ENCODE measurements at places on chromosomes 7 and 10.

DNA sequence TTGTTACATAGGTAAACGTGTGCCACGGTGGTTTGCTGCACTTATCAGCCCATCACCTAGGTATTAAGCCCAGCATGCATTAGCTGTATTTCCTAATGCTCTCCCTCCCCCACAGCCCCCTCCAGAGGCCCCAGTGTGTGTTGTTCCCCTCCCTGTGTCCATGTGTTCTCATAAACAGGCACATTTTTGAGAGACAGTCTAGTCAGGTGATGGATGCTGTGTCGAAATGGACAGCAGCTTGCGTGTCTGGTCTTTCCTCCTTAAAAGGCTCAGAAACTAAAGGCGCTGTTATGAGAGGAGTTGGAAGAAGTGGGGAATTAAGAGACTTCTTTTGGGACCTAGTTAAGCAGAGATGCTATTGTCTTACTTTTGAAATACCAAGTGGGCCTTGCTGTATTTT lies 296.0 kb downstream of the BBS9 start:
- no peak for DNase-seq

- DNase-seq = no peak
Measured at GRCh38 chr10:4902571-4903011, 60.6 kb upstream of the AKR1C1 start.

GRCh38 chr10:69416695-69417094 lies at the start of gene TACR2:
TSS of gene TACR2 (minus strand) at chr10:69416918. CDS start at chr10:69416323, 595 bp downstream.
- DNase-seq = no peak

GRCh38 chr7:21142081-21142480 lies 285.8 kb upstream of the SP4 start:
- no peak for DNase-seq

GRCh38 chr10:3142146-3142875 lies 30.3 kb downstream of the PITRM1 start:
- no peak for DNase-seq

- DNase-seq = no peak
Measured at GRCh38 chr10:7601023-7601656, 65.6 kb downstream of the ITIH5 start.

DNA sequence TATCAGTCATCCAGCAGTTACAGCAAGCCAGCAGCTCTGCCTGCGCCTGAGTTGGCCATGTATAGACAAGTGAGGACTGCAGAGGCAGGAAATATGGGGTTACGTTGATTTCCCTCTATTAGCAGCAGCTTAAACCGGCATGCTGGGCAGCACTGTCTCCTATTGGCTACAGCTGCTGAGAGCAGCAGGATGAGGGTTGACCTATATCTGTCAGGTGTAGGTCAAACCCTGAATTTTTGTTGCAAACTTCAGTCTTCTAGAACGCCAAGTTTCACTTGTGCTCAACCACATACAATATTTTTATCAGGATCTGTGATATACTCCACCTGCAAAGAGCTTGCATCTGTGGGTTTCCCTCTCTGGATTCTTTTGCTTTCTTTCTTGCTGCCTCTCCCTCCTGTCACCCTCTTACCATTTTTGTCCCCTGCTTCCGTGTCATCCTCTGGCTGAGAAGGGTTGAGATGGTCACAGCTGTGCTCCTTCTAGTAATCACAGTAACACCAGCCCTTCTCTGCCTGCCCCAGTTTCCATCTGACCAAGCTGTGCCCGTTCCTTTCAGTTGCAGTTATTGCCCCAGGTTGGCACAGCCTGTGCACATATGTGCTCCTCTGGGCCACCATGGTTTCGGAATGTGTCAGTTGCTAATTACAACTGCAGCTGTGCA lies 23.8 kb upstream of the GLCCI1 start:
- DNase-seq = no peak

DNA sequence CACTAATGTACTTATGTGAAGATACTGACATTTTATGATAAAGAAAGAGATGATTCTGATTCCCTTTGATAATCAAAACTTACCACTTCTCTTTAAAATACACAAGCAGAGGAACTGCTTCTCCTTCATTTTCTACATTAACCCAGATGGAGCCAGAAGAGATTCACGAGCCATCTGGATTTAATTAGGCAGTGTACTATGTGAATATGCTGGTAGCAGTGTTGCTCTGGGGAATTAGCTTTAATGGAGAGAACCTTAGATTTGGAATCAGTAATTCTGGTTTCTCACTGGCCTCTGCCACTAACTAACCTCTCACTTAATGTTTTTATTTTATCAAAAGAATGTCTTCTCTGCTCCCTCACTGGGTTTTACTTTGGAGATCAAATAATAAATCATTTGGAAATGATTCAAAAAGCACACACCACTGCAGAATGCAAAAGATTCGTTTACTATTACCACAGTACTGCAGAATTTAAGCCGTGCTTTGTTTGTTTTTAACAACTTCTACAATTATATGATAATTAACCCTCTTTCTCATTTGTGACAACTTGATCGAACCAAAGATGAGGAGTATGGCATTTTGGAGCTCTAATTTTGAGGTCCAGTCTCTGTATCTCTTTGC lies 77.5 kb upstream of the PHYHIPL start:
- no peak for DNase-seq

DNA sequence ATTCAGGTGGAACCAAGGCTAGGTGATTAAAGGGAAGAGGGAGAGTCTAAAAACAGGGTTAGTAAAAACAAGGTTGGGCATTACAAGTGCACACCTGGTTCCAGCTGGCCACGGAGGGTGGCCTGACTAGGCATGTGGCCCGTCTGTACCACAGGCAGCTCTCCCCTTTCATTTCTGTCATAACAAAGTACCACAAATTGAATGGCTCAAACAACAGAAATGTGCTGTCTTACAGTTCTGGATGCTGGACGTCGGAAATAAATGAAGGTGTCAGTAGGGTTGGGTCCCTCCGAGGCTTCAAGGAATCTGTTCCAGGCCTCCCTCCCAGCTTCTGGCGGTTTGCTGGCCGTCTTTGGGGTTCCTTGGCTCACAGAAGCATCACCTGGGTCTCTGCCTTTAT lies 13.4 kb upstream of the WDR86 start:
- DNase-seq = no peak

GRCh38 chr10:100129424-100129823 lies 47.8 kb upstream of the CPN1 start:
- no peak for DNase-seq

DNA sequence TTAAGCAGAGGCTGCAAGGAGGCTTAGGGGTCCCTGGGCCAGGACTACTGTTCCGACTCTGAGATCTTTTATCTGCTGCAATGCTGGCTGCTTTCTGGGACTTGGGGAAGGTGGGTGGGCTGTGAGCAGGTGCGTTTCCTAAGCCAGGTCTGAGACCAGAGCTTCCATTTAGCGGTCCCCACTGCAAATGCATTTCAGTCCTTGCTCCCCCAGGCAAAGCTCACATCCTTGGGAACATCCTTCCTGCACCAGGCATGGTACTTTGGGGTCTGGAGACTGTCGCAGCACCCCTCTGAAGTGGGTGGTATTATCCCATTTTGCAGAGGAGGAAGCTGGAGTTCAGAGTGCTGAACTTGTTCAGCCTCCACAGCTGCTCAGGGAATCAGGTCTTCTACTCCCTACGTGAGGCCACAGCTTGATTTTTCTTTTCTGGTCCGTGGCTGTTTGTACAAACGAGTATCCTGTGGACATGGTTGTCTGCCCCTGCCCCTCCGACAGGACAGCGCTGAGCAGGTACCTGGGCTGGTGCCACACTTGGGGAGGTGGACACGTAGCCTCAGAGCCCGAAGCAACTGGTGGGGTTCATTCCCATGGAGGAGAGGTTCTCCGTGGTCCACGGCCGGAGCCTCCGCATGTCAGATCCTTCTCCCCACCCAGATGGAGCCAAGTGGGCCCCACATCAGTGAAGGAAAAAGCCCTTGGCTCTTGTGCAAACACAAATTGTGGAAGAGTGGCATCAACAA lies 20.0 kb downstream of the ZMIZ1 start:
- no peak for DNase-seq

GRCh38 chr7:135929722-135930141 lies 47.4 kb downstream of the MTPN start:
- no peak for DNase-seq

GRCh38 chr10:76399226-76399625 lies 967.8 kb downstream of the LRMDA start:
- no peak for DNase-seq

DNA sequence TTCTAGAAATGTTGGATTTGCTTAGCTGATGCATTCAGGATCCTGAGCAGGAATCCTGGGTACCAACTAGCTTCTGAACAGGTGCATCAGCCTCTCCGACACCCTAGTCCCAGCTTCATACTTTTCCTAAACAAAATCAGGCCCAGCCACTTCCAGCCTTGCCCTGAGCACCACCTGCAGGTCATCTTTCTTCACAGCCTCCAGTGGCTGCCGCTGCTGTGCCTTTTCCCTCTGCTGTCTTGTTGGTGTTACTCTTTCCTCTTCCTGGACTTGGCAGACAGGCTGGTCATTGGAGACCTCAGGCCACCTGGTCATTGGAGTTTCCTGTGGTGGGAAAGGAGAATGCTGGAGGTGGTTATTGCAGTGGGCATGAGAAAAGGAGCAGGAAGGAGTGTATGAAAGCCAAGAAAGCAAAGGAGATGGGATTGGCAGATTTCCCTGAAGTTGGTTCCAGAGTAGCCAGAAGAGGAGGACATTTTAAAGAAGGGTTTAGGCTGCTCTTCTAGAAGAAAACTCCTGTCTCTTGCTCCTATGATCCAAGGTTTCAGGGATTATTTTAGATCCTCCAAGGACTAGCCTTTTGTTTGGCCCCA lies 48.2 kb upstream of the NFKB2 start:
- DNase-seq = no peak

- DNase-seq = no peak
Measured at GRCh38 chr7:28410628-28411531, 1.4 kb upstream of the CREB5 start.

DNA sequence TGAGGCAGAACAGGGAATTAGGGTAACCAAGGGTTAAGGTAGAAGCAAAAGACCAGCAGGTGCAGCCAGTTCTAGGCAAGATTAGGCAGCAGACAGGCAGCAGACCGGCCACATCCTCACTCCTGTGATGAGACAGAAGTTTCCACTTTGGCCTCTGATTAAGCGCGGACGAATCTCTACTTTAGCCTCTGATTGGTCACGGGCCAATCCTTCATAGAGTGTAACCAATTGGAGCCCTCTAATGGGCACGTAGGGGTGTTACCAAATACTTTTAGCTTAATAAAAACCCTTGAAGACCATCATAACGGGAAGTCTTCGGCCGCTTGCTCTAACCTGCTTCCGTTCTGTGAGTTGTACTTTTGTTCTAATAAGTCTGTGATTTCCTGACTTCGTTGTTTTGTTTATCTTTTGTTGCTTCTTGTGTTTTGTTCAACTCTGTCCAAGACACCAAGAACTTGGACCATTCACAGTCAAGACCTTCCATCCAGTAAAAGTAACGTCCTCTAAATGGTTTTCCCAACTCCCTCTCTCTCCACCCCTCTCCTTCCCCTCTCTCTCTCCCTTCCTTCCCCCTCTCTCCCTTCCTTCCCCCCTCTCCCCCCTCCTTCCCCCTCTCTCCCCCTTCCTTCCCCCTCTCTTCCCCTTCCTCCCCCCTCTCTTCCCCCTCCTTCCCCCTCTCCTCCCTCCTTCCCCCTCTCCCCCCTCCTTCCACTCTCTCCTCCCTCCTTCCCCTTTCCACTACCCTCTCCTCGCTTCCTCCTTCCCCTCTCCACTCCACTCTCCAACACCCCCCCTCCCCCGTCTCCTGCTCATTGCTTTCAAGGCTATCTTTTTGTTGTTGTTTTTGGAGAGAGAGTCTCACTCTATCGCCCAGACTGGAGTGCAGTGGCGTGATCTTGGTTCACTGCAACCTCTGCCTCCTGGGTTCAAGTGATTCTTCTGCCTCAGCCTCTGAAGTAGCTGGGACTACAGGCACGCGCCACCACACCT lies 13.2 kb upstream of the MALSU1 start:
- DNase-seq = no peak

GRCh38 chr7:140673774-140674155 lies 1.0 kb downstream of the ADCK2 start:
- DNase-seq = no peak

GRCh38 chr7:155460926-155461613 lies 3.1 kb downstream of the EN2 start:
- DNase-seq = no peak

- DNase-seq = no peak
Measured at GRCh38 chr7:106068538-106068961, 43.6 kb downstream of the SYPL1 start.

- no peak for DNase-seq
Measured at GRCh38 chr10:24096281-24096680, 112.7 kb upstream of the KIAA1217 start.

DNA sequence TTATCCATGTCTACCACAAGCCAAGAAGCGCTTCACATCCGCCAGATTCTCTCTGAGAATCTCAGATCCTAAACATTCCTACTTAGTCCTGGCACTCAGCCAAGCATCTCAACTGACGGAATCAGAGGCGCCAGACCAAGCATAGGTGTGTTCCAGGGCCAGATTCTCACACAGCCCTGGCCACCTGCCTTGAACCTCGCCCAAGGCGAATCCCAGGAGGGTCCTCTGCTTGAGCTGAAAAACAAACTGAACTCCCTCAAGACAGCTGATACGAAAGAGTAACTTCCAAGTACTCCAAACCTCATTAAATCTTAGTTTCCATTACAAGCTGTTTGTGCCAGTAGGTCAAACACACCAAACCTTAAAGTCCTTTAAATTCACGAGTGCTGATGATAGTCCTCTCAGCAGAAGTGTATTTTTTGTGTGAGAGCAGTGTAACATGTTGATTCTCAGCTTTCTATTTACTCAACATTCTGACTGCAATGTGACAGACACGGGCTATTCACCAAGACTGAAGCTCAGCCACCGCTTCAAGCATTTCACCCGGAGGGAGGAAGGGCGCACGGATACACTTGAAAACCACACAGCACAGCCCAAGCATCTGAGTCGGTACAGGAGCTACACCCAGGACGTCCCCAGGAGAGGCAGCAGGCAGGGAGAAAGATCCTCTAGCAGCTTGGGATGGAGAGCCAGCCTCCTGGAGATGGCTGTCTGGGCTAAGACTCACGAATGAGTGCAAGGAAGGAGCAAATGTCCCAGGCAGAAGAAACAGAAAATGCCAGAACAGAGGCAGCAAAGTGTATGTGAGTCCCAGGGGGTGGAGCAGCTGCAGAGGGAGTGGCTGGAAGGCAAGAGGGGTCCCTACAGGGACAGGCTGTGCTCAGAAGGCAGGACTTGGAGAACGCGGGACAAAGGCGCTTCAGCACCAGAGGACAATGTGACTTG lies 6.0 kb downstream of the PARD3 start:
- DNase-seq = no peak

GRCh38 chr10:1413256-1413655 lies 324.1 kb downstream of the ADARB2 start:
- no peak for DNase-seq

GRCh38 chr7:50304911-50305582 lies 531 bp downstream of the IKZF1 start:
- DNase-seq = no peak

GRCh38 chr10:116109481-116109880 lies 163.5 kb downstream of the GFRA1 start:
- DNase-seq = no peak

DNA sequence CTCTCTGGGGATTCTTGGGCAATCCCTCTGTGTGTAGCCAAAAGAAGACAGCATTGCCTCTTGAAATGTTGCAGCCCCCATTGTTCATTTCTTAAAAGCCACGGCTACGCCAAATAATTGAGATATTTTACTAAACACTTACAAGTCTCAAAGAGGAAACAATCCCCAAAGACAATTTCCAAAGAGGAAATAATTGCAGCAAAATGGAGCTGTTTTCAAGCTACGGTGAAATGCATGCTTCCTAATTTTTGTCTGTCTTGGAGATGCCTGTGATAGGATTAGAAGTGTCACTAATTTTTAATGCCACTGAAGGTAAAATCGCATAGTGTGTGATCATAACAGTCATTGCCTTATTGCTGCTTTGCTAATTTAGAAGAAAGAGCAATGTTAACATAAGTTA lies 72.9 kb upstream of the NAMPT start:
- DNase-seq = no peak

GRCh38 chr10:86688398-86688921 lies 20.1 kb downstream of the LDB3 start:
- DNase-seq = no peak

All from stimulated activated CD8-positive, alpha-beta memory T cell treated with anti-CD3 and anti-CD28 coated beads, Interleukin-2, amount 100 ng/mL, for 1 hour (primary cell).